Frontal cortex (tissue), 4 donors: ENCODE measurements at places on chromosomes 2 and 18. TPM values are rescaled to one million over a fixed set of nuclear protein-coding genes. Genes with fewer than 3 reads are reported as not detected.

The FOSL2 gene
- total RNA-seq, result 20.0 TPM

GRCh38 chr2:234847364-234847635, 104.5 kb upstream of the SH3BP4 start:
- DNase-seq, result no peak

DNA sequence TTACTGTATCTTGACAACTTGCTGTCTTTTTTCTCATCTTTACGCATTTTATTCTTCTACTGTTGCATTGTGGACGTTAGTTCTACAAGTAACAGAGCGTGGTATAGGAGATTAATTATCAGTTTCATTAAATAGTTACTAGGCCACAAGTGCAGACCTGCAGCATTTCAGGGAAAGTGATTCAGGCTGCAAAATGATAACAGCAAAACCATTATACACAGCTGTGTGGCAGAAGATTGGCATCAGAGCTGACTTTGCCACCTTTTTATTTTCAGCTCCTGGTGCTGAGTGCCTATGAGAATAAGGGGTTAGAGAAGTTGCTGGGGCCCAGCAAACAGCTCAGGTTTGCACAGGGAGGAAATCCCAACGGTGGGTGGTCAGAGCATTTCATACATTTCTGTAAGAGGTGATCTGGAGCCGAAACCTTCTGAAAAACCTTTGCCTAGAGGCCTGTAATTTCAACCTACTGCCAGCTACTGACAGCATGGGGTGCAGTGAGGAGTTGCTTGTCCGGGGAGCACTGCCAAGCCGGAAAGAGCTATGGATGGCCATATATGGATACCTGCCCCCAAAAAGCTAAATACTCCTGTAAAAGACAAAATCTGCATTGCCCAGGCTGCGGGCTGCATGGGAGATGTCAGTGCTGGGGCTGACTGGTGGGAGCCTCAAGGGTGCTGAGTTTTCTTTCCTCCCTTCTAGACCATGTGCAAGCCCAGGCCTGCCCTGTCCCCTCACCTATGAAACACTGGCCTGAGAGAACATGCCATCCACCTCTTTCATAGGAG, 2.7 kb upstream of the CCBE1 start:
- DNase-seq, result no peak

DNA sequence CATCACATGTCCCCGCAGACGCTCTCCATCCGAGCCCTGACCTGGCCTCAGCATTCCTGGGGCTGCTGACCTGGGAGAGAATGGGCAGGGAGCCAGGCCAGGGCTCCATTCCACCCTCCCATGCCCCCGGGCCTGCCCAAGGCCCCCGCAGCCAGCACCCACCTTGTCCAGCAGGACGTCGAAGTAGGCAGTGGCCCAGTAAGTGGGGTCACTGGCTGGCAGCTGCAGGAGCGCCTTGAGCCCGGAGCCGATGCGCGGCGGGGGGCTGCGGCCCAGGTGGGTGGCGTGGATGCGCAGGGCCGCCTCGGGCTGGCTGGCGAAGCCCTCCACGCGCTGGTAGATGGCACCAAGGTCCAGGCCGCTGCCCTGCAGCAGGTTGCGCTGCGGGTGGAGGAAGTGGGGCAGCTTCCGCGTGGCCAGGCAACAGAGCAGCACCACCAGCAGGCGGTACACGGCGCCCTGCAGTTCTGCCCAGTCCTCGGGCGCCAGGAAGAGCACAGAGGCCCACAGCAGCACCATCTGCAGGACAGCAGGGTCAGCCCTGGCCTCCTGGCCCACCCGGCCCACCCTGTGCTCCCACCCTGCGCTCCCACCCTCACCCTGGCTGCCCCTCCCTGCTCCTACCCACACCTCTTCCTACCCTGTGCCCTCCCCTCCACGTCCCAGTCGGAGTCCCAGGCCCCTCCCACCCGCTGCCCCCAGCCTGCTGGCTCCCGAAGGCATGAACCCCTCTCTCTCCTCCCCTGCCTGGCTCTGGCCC, 7.6 kb downstream of the MAB21L4 start:
- DNase-seq, result no peak
